ENCODE measurements at places on chromosomes 5 and 9.

DNA sequence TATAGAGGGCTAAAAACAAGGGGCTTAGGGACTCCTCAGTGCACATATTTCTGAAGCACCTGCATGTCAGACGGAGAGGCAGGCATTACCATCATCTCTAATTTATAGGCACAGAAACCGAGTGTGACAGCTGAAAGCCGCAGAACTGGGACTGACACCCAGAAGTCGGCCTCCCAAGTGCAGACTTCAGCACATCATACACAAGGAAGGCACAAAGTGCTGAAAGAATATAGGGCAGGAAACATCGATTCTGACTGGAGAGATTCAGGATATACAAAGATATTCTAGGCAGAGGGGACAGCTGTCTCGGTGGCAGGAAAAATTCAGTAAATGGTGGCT lies 11.2 kb downstream of the MRPS27 start:
- DNase-seq: no peak

DNA sequence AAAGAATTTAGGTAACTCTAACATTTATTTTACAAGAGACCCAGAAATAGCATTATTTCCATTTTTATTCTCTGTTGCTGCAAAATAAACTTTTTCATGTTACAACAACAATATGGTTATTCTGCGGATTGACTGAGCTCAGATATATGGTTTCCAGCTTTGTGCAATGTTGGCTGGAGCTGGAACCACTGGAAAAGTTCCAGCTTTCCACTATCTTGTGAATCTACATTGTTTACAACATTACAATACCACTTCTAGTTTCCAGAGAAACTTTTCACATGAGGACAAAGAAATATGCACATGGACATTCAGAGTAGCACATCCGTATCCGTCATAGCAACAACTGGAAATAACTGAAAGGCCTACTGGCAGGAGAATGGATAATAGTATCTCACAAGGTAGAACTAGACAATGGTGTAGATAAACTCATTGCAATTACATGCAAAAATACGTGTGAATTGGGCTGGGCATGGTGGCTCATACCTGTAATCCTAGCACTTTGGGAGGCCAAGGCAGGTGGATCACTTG lies 436.1 kb upstream of the ADAMTS16 start:
- DNase-seq: no peak

DNA sequence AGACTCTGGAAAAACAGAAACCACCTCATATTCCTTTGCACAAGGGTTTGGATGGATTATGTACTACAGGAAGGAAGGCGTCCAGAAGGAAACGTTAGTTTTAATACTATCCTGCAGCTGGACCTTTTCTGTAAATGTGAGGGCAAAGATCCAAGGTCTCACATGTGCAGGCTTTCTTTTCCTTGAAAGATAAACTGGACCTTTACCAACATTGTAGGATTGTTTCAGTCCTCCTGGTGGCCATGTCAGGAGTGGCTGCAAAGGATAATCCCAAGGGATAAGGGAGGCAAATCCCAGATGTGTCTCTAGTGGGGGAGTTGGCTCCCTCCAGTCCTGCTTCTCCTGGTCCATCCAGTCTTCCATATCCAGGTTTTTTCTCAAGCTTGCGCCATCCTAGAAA lies 397.5 kb downstream of the HTR1A start:
- no peak for DNase-seq

DNA sequence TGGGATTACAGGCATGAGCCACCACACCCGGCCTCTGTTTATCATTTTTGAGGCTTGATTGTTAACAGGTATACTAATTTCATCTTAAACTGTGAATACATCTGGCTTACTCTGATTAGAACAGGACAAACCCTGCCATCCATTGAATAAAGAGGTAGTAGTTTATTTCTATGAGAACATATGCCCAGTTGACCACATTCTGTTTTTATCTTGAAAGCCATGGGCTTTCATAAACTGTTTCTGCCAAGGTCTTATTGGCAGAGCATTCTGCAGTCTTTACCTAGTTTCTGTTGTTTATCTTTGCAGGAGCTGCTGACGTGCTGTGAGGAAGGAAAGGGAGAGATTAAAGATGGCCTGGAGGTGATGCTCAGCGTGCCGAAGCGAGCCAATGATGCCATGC lies 184.9 kb upstream of the OTULINL start:
- DNase-seq: no peak

DNA sequence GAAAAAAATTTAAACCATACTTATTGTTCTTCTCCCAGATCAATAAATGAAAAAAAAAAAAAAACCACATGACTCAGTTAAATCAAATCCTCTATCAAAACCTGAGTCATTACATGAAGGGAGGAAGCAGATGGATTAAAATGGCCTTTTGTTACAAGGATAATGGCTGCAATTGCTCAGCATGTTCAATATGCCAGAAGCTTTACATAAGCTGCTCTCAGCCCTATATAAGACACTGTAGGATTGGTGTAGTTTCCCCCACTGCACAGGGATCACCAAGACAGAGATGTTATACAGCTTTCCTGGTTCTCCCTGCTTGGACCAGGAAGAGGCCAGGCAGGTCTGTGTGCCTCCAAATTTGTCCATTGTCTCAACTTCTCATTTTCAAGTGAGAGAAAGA lies 101.6 kb upstream of the MAP1B start:
- peak; percentile 6 for DNase-seq

- DNase-seq: no peak
These were observed 89.5 kb downstream of the CDH9 start for GRCh38 chr5:26948921-26949320.
